Activated CD4-positive, alpha-beta T cell treated with anti-CD3 and anti-CD28 coated beads, Interleukin-2, amount 50 U/mL, for 1 hour (primary cell): ENCODE measurements at places on chromosomes 4 and X.

DNA sequence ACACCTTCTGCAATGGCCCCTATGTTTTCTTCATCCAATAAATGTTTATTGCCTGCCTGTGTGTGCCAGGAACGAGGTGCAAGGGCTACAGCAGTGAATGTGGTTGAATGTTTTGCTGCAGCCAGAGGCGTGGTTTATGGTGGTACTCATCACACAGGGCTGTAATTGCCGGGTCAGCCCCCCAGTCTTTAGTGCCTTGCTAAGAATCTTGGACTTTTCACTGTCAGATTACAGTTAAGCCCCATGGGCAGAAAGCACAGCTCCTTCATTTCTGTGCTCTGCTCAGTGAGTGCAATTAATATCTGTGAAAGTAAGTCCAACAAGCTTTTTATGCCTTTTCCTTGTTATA, 67.8 kb downstream of the TAPT1 start:
- no peak for DNase-seq

DNA sequence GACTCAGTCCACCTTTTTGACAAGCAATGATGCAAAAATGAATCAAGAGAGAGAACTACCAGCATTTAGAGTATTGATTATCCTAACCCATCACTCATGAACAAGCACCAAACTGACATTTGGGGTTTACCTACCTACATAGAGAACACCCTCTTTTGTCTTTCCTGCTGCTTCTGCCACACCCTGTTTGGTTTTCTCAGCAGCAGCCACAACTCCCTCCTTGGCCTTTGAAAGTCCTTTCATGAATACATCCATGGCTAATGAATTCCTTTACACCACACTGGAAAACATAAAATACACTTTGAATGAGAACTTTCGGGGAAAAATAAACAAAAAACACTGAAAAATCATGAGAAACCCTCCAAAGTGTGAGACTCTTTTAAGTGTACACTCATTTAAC, 1.5 kb downstream of the SNCA start:
- no peak for DNase-seq

DNA sequence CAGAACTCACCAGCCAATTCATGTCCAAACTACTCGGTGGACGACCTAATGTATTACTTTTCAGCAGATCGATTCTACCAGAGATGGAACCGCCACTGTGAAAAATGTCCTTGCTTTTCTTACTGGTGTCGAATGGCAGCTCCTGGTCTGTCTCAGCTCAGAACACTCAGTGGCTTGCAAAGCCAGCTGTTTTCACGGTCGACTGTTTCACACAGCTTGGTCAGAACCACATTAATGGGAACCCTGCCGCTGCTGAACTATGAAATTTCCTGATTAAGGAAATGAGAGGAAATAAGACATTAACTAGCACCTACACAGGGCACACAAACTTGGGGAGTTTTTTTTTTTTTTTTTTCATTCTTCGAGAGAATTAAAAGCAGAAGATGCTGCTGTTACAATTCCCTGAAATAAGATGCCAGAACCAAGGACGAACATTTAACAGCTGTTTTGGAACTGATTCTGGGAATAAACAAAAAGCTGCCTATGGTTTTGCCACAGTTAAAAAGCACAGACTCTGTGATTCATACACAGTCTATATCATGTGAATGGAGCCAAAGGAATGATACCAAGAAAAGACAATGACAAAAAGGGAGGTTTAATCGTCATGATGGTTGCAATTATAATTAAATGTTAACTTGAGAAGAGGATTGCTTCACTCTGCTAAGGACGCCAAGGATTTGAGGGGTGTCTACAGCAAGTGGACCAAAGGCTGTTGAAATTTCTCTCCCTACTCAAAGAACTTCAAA, 31.3 kb downstream of the SUPT20HL2 start:
- DNase-seq = no peak

- no peak for DNase-seq
These were observed 57.6 kb upstream of the LGI2 start for GRCh38 chr4:25088093-25088952.

DNA sequence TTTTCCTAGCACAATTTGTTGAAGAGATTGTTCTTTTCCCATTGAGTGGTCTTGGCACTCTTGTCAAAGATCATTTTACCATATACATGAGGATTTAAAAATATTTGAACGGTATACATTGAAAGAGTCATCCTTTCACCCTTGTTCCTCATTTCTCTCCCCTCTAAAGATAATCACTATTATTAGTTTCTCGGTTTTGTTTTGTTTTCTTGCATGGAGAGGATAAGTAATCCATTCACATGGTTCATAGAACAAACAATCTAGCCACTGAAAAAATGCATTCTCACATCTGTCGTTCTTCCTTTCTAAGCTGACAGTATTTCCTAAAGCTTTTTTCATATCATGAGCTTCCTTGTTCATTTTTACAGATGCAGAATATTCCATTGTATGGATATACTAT, 39.2 kb upstream of the MSMO1 start:
- no peak for DNase-seq

DNA sequence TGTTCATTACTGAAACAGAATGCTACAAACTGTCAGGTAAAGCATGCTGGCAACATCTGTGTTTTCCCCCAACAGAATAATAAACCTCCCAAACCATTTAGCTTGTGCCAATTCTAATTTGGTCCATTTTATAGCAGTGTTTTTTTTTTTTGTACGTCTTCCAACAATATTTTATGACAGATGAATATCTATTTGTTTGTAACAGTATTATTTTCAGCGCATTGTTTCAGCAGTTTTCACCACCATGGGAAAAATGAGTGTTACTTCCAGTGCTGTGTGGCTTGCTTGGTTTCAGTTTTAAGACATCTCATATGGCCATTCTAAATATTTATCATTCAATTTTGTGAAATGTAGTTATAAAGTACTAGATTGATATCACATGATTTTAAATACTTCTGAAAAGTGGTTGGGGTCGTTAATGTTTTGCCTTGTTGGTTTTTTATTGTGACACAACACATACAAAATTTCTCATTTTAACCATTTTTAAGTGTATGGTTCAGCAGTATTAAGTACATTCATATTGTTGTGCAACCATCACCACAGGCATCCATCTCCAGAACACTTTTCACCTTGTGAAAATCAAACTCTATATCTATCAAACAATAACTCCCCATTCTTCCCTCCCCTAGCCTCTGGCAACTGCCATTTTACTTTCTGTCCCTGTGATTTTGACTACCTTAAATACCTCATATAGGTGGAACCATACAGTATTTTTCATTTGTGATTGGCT, 25.6 kb upstream of the TBC1D19 start:
- no peak for DNase-seq

DNA sequence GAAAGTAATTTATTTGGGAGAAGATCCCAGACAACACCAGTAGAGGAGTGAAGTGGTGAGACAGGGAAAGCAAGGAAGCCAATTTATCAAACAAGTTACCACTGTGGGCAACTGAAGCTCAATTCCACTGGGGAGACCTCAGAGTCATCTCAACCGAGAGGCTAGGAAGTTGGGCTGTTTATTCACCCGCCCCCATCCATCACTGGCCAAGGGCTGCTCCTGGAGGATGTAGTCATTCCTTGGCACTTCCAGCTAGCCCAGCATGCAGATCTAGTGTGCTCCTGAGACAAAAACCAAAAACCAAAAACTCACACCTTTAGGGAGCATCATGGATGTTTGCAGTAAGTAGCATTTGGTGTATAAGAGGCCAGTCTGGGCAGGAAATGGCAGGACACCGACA, 47.0 kb downstream of the RAI2 start:
- no peak for DNase-seq

GRCh38 chr4:120293341-120293740, 226.7 kb upstream of the MAD2L1 start:
- DNase-seq = no peak

DNA sequence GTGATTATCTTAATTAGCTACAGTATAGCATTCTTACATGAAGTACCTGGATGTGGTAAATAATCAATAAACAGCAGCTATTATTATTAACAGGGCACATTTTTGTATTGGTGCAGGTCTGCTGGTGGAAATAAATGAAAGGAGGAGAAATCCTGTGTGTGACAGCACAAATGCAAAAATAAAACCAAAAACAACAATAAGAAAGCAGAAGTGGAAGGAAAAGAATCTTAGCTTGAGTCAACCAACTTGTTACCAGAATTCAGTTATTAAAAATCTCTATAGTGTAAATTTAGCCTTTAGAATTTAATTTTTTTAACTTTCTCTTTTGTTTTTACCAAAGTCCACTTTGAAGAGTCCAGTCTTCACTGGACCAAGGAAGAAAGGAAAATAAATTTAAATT, 63.1 kb upstream of the LSM6 start:
- no peak for DNase-seq
